H1 (cell line): ENCODE measurements at places on chromosomes 5 and 9.

DNA sequence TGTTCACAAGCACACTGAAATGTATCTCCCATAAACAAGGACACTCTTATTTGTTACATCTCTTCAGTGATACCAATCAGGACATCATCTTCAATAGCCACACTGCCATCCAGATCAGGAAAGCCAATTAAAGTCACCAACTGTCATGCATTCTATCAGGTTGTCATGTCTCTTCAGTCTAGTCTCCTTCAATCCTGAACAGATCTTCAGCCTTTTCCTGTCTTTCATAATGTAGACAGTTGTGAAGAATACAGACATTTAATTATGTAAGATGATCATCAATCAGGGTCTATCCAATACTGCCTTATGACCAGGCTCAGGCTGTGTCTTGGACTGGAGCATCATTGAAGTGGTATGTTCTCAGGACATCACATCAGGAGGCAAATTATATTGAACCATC is 419.8 kb upstream of the SMC2 start:
- no peak for DNase-seq

GRCh38 chr9:105928416-105928815 is 234.1 kb downstream of the TMEM38B start:
- DNase-seq = no peak

DNA sequence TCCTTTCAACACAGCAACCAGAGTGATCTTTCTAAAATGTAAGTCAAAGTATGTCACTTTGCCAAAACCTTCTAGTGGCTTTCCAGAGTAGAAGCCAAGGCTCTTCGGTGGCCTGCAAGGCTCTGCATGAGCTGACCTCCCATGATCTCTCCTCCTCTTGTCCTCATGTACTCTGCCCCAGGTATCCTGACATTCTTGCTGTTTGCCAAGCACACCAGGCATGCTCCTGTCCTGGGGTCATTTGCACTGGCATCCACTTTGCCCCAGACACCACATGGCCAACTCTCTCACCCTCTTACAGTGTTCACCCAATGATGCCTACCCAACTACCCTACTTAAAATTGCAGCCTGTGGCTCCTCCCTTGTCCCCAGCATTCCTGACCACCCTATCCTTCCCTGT is 86.3 kb downstream of the ZNF618 start:
- DNase-seq = no peak

- DNase-seq = no peak
Observed at GRCh38 chr5:179963375-179963774, 55.7 kb upstream of the TBC1D9B start.

- peak; percentile 44 for DNase-seq
Observed at GRCh38 chr5:16552666-16553343, 64.0 kb downstream of the RETREG1 start.

DNA sequence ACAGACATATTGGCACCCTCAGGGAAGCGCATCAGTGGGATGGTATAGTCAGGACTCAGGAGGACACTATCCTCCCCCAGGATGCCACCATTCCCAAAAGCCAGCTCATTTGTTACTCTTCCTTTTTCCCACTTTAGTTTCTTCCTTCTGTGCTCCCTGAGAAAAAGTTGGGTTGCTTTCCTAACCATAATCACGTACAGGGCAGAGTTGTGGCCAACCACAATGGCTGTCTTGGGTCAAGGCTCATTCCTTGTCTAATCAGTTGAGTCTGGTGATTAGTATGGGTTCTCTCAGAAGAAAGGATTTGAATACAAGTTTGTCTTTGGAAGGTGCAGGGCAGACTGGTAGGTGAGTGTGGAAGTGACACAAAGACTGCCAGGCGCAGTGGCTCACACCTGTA is 26.6 kb upstream of the ATP6V1G1 start:
- no peak for DNase-seq

GRCh38 chr5:76544268-76544926 is 78.8 kb downstream of the F2RL2 start:
- DNase-seq = no peak

GRCh38 chr5:112276991-112277390 is 142.1 kb downstream of the EPB41L4A start:
- no peak for DNase-seq

DNA sequence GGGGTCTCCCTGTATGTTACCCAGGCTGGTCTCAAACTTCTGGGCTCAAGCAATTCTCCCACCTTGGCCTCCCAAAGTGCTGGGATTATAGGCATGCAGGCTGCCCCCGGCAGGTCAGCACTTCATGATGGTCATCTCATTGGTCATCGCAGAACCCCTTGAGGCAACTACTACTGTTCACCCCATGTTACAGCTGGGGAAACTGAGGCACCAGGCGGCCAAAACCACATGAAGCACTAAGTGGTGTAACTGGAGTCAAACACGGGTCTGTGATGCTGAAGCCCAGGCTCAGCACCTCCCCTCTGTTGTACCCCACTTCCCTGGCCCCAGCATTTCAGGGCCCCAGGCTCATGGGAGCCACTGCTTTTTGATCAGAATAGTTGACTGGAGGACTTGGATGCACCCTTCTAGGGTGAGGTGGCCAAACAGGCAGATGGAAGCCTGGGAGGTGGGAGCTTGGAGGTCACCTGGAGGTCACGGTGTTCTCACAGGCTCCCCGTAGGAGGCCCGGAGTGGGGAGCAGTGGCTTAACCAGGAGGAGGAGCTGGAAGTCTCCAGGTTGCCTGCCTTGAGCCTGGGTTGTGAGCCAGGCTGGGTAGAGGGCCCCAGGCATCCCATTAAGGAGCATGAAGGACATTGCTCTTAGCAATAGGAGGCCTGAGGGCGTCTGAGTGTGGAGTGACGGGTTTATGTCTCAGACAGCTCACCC is 57.3 kb upstream of the RPL26L1 start:
- no peak for DNase-seq

DNA sequence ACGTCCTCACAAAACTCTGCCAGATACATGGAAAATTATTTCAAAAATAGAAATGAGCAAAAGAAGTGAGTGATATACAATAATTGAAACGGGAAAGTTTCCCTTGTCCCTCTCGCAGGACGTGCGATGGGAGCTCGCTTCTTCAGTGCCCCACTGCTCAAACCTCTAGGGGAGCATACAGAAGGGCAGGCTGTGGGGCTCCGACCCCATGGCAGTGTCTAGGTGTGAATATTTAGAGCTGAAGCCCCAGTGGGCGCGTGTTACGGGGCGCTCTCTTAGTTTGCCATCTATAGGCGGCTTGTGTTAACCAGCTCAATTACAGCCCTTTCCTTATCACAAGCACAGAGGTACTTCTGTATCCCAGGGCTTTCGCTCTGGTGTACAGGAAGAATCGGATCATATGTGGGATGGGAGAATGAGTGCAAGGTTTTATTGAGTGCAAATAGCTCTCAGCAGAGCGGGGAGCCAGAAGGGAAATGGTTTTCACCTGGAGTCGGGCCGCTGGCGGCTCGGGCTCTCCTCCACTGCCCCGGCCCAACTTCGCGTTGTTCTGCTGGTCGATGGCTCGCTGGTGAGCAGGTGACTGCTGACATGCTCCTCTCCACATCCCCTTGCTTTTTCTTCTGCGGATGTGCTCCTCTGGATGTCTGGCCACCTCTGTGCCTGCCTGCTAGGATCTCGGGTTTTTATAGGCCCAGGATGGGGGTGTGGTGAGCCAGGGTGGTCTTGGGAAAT is 334.0 kb upstream of the PTPRD start:
- DNase-seq = no peak

- DNase-seq = no peak
Observed at GRCh38 chr9:134888603-134889190, 8.1 kb downstream of the FCN2 start.

- DNase-seq = no peak
Observed at GRCh38 chr9:106892632-106893031, 29.7 kb downstream of the ZNF462 start.

GRCh38 chr9:21432672-21433425 is 7.4 kb upstream of the IFNA1 start:
- DNase-seq = no peak

DNA sequence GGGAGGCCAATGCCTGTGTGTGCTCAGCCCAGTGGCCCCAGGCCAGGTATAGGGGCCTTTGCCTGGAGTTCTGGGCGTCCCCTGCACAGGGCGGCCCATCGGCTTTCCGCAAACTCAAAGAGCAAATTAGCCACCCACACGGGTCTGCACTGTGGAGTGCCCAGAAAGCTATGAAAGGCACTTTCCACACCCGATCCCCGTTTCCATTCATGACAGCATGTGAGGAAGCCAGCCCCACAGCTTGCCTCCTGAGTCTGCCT is 5.2 kb downstream of the DBH start:
- no peak for DNase-seq
